ENCODE measurements at places on chromosomes 16 and 17.
A peak's percentile ranks its signal among the peaks of the same experiment; 100 is the strongest.

- no peak for DNase-seq
Measured at GRCh38 chr16:29678691-29679267, at the start of gene QPRT. Gene QPRT (plus strand): TSS chr16:29679180. CDS start chr16:29679198, 18 bp downstream.

GRCh38 chr17:27807567-27808470 is 7.5 kb upstream of the NOS2 start:
- peak; percentile 59 for DNase-seq

GRCh38 chr17:82647593-82648164 is 565 bp downstream of the WDR45B start:
- DNase-seq = peak; percentile 62

DNA sequence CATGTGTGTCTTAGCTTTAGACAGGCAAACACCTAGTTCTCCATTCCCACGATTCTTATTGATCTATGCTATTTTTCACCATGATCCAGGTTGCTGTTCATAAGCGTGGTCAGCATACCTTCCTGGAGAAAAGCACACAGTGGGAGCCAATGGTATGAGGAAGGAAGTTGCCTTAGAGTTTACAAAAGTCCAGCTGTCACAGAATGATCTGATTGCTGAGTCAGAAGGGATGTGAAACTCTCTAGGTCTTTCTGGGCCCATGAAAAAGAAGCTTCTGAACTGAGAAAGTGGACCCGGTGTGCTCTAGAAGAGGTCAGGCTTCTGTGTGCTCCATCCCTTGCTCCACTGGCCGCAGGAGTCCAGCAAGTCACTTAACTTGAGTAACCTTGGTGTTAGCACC is 71.0 kb upstream of the CCL1 start:
- no peak for DNase-seq

DNA sequence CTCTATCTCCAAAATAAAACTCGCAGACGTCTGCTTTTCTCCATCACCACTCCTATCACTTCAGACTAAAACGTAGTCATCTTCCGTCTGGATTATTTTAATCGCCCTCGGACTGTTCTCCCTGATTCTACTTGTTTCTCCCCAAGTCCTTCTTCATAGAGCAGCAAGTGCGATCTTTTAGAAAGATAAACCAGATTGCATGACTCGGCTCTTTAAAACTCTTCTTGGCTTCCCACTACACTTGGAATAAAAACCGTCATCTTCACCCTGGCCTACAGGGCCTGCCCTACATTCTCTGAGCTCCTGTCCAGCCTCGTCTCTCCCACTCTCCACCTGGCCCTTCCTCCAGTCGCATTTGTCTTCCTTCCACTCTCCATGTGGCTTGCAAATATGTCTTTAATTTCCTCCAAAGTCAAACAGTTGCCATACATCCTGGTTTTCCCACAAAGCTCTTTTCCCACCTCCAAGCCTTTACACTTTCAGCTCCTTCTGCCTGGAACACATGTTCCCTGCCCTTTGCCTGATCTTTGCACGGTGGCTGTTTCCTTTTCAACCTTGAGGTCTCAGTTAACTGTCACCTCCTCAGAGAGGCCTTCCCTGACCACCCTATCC is 70.5 kb upstream of the DHX40 start:
- no peak for DNase-seq

DNA sequence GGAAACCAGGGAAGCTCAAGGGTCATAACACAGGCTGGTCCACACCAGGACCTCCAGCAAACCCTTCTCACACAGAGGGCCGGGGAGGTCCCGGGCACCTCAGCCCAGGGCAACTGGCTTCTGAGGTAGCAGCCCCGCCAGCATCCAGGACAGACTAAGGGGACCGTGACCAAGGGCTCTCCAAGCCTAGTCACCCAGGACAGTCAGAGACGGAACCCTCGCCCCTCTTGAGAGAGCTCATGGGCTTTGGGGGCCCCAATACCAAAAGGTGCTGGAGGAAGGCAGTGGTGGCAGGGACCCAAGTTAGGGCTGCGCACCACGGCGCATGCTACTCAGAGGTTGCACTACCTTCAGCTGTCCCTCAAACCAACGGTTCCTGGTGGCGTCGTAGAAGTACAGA is 54.9 kb downstream of the KLHDC4 start:
- no peak for DNase-seq
